ENCODE measurements at places on chromosomes 7 and 10.

GRCh38 chr10:127133672-127134500 is 62.5 kb downstream of the INSYN2A start:
- DNase-seq: no peak

DNA sequence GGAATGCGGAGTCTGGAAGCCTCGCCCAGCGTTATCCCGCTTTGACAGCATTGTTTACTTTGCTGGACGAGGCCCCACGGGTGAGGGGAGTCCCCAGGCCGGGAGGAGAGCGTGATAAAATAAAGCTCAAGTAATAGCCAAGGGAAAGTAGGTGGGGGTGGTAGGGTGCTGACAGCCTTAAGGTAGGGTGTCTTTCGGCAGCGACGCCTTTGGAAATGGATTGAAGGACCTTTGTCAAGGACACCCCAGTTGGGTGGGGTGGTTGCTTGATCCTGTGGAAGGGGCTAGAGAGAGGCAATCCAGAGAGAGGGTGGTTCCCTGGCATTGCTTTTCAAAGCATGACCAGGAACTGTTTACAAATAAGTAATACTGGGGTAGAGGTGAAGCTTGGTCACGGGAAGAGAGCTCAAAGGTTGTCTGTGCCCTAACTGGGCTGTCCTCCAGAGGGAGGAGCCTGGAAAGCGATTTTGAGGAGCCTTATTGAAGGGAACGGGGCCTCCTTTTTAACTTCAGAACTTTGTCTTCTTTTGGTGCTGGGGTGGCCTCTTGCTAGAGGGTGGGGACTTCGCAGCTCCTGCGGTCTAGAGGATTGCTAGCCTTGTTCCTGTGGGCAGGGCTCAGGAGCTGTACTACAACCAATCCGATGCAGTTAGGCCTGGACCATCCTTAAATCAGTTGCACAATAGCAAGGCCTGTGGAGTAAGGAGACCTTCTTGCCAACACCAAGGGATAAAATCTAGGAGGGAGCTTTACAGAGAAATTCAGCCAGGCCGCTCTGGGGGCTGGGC is 1.3 kb downstream of the EIF4EBP2 start:
- DNase-seq: no peak

GRCh38 chr10:100325158-100325557 is 4.9 kb downstream of the PKD2L1 start:
- DNase-seq: no peak

GRCh38 chr7:105678811-105679495 is 97.7 kb upstream of the EFCAB10 start:
- peak; percentile 42 for DNase-seq

DNA sequence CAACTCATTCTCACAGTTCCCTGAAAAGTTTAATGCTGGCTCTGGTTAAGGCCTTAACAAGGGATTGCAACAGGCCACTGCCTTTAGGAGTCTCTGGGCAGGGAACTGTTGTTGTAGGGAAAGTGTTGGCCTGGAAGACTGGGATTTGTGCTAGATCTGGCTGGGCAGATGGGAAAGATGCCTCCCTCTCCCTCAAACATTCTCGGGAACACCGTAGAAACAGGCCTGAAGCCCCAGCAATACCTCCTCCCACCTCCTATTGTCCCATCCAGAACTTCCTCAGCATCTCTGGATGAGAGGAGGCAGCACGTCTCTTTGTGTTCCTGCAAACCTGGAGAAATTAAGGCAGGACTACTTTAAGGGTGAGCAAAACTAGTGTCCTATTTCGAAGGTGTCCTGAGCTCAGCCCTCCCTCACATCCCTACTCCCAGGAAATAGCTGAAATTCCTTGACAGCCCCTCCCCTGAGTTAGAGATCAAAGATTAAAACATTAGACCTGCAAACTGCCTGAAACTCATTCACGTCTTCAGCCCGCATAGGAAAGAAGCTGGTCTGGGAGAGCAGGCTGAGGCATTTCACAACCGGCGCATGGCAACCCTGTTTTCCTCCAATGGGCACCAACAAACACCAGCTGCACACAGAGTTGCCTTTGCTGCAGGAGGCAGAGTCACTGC is 10.9 kb upstream of the MAP3K8 start:
- DNase-seq: no peak

GRCh38 chr10:122984708-122985107 is 4.5 kb downstream of the PSTK start:
- no peak for DNase-seq

GRCh38 chr10:124984376-124984775 is 42.5 kb downstream of the ZRANB1 start:
- DNase-seq: no peak

DNA sequence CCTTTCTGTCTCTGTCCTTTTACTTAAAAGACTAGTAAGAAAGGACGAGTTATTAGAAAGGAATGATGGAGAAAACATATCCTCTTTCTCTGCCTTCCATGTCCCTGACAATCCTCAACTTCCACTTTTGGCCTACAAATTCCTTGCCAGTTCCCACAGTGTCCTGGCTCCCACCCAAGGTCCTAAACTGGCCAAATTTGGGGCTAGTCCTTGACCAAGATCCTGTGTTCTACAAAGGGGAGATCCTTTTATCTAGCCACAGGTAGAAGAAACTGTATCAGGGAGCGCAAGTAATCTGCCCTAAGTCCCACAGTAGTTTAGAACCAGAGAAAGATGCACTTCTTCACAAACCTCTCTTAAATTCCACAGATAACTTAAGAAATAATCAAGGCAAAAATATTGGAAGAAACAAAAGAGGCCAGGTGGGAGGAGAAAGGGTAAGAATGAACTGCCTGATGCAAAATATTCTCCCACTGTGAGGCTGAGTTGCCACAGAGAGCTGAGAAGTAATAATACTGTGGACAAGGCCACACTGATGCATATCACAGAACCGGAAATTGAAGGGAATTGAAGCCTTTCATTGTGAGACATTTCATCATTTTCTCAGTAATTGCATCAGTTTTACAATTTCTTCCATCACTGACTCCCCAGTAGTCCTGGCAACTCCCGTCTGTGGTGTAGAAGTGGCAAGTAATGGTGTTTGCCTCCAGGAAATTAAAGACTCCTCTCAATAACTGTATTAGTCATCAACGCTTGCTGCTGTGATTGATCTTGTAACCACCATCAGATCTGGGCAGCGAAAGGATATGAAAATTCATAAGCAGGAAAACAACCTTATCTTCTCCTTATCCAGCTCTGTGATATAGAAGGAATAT is 47.2 kb downstream of the DNAJC12 start:
- DNase-seq: no peak

DNA sequence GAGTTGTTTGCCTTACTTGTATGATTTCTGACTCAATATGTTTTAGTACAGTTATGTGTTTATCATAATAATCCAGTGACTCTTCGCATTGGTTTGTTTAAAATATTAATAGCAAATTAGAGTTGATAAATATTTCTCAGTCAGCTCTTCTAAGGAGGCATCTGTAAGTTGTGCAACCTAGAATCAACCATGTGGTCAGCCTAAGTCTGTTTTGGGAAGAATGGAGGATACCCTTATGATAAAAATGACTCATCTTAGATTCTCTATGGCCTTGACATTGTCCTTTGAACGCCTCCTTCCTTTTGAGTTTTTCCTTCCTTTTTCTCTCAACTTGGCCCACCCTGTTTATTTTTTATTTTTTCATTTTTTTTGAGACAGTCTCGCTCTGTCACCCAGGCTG is 18.8 kb downstream of the DNAJC9 start:
- DNase-seq: no peak

GRCh38 chr7:116525298-116525912 is 569 bp downstream of the CAV1 start:
- no peak for DNase-seq

DNA sequence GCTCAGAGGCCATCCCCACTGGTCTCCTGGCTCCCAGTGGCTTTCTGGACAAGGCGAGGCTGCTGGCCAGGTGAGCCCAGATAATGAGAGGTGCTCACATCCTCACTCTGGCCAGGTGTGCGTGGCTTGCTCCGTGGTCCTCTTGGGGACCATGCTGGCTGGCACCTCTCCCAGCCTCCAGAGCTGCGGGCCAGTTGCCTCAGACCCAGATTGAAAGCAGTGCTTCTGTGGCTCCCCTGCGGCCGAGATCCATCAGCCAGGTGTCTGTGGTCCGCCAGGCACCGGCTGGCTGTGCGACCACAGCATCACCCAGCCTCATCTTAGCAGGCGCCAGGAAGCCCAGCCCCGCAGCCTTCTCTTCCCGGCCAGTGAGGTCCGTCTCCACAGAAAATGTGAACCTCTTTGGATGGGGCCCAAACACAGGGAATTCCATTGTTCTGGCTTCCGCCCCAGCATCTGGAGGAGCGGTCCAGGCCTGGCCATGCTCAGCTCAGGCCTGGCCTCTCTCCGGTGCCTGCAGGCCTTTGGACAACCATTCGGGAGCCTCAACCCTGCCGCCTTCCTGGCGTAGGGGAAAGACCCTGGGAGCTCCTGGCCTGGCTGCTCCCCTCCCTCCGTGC is 5.2 kb upstream of the TTYH3 start:
- no peak for DNase-seq
